ENCODE measurements at places on chromosomes 5 and 9. TPM values are rescaled to one million over a fixed set of nuclear protein-coding genes. Genes with fewer than 3 reads are reported as not detected.
A peak's percentile ranks its signal among the peaks of the same experiment; 100 is the strongest.

- no peaks in the 10 kb centered on the region for H3K27me3 ChIP-seq
- no peak overlapping the region for H3K27ac ChIP-seq
- no peak overlapping the region for H3K4me3 ChIP-seq
These were observed 51.2 kb upstream of the BARHL1 start for GRCh38 chr9:132531195-132531594.

DNA sequence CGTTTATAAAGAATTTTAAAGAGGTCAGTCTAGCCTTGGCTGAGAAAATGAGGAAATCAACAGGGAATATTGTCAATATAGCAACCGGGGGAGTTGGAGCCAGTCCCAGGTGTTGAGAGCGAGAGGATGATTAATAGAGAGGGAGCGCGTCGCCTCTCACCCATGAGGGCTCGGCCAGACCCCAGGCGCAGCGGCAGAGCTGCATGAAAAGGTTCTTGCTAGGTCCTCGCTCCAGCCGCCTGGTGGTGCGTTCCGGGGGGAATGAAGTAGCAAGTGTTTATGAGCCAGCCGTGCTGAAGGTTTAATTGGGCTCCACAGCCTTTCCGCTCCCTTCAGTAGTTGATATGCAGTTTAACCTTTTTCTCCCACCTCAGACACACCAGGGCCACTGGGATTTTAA, 167.3 kb upstream of the IRX1 start:
- H3K27ac ChIP-seq = no peak overlapping the region
- DNase-seq = no peak

GRCh38 chr5:139852696-139853095, 57.1 kb downstream of the PSD2 start:
- H3K36me3 ChIP-seq = no peaks in the 10 kb centered on the region
- no peak for DNase-seq
- H3K27me3 ChIP-seq = no peaks in the 10 kb centered on the region
- no peak overlapping the region for H3K4me3 ChIP-seq
- no peaks in the 10 kb centered on the region for H3K4me1 ChIP-seq

DNA sequence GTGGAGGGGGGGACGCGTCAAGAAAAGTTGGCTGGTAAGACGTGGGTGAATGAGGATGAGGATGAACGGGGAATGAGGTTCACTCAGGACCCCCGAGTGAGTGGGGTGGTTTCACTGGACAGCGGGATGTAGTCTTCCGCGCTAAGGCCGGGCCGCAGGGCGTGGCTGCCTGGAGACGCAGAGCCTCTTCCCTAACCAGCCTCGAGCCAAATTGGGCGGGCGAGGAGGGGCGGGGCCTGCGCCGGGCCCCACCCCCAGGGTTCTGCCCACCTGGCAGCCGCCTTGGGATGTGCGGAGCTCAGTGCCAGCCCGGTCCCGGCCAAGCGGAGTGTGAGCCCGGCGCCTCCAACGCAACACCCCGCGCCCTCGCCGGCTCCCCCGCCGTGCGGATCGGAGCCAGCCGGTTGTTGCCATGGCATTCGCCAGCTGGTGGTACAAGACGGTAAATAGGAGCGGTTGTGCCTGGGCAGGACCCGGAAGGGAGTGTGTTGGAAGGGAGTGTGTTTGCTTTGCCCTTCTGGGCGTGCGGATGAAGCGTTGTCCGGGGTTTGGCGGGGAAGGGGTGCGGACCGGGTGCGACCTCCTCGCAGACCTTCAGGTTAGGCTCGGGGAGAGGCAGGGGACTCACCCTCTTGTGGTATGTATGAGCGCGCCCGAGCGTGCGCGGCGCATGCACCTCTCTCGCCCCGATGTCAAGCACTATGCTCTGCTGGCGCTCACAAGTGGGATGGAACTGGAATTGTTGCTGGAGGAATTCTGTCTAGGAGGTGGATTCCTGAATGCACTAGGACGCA, 746 bp downstream of the CAST start:
- H3K4me3 ChIP-seq = peak overlapping the region; percentile 81
- no peaks in the 10 kb centered on the region for H3K36me3 ChIP-seq
- H3K27ac ChIP-seq = peak overlapping the region; percentile 95
- no peaks in the 10 kb centered on the region for H3K27me3 ChIP-seq

DNA sequence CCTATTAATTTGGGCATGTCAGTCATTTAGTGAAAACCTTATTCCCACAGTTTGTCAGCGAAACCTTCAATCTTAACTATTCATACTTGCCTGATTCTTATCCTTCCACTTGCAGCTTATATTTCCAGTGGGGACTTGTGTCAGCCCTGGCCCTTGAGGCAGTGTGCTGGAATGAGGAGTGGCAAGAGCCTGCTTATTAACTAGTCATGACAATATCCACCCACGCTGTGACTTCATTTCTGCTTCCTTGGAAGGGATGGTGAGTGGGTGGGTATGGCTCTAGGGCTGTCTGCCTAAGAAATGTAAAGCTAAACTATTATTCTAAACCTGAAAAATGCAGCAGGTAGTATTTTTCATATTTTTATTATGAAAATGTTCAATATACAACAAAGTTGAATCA, 34.0 kb upstream of the LURAP1L start:
- no peak overlapping the region for H3K27ac ChIP-seq
- H3K4me3 ChIP-seq = no peak overlapping the region
- H3K4me1 ChIP-seq = no peaks in the 10 kb centered on the region
- no peaks in the 10 kb centered on the region for H3K27me3 ChIP-seq
- H3K36me3 ChIP-seq = no peaks in the 10 kb centered on the region

DNA sequence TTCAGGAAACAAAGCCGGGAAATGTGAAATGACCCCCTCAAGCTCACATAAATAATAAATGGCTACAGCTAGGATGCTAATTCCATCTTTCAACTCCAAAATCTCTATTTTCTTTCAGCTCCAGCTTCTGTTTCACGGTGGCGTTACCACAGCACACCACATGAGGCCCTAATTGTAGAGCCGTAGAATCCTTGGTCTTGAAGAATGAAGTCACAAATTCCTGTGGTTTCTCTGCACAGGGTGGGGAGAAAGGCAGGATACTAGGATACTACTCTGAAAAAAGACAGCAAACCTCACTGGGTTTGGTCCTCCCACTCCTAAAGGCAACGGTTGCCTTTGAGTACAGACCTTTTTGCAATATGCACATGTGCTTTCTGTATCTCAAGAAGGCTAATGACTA, 13.9 kb upstream of the RARS1 start:
- no peaks in the 10 kb centered on the region for H3K27me3 ChIP-seq
- no peak for DNase-seq
- H3K36me3 ChIP-seq = no peaks in the 10 kb centered on the region
- H3K27ac ChIP-seq = no peak overlapping the region
- no peaks in the 10 kb centered on the region for H3K4me1 ChIP-seq

- no peaks in the 10 kb centered on the region for H3K4me1 ChIP-seq
- H3K36me3 ChIP-seq = no peaks in the 10 kb centered on the region
- H3K27ac ChIP-seq = no peak overlapping the region
- DNase-seq = no peak
These were observed 18.6 kb downstream of the SLC6A7 start for GRCh38 chr5:150208187-150209098.

- no peak for DNase-seq
- no peak overlapping the region for H3K4me3 ChIP-seq
- H3K27ac ChIP-seq = no peak overlapping the region
- no peaks in the 10 kb centered on the region for H3K27me3 ChIP-seq
- H3K4me1 ChIP-seq = no peaks in the 10 kb centered on the region
These were observed 44.5 kb upstream of the PPP3R2 start for GRCh38 chr9:101639311-101639710.

GRCh38 chr5:178392386-178392785, 159.8 kb upstream of the PHYKPL start:
- H3K27me3 ChIP-seq = no peaks in the 10 kb centered on the region
- DNase-seq = no peak
- no peak overlapping the region for H3K27ac ChIP-seq
- H3K4me3 ChIP-seq = no peak overlapping the region
- no peaks in the 10 kb centered on the region for H3K36me3 ChIP-seq

The PDZD2 gene
- 8.1 TPM for total RNA-seq

Measured in ascending aorta (tissue), 2 donors.